Endothelial cell of umbilical vein (primary cell): ENCODE measurements at places on chromosomes 1 and 21. TPM values are rescaled to one million over a fixed set of nuclear protein-coding genes. Genes with fewer than 3 reads are reported as not detected.

The ANGPTL3 gene
- total RNA-seq, result not detected in 2 replicates

The IL10 gene
- not detected in 2 replicates for total RNA-seq

DNA sequence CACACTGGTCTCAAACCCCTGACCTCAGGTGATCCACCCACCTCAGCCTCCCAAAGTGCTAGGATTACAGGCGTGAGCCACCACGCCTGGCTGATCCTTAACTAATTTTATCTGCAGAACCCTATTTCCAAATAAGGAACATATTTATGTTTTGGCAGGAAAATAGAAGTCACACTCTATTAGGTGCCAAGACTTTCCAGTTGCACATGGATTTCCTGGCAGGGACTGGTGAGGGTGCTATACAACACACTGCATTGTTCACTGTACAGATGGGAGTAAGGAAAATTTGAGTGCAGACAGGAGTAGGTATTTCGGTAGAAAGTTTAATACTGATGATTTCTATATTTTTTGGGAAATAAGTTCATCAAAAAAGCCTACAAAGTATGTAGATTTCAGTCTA, 605.3 kb upstream of the B3GALT2 start:
- DNase-seq, result no peak

GRCh38 chr1:118116909-118117308, 68.1 kb downstream of the SPAG17 start:
- no peak for DNase-seq

DNA sequence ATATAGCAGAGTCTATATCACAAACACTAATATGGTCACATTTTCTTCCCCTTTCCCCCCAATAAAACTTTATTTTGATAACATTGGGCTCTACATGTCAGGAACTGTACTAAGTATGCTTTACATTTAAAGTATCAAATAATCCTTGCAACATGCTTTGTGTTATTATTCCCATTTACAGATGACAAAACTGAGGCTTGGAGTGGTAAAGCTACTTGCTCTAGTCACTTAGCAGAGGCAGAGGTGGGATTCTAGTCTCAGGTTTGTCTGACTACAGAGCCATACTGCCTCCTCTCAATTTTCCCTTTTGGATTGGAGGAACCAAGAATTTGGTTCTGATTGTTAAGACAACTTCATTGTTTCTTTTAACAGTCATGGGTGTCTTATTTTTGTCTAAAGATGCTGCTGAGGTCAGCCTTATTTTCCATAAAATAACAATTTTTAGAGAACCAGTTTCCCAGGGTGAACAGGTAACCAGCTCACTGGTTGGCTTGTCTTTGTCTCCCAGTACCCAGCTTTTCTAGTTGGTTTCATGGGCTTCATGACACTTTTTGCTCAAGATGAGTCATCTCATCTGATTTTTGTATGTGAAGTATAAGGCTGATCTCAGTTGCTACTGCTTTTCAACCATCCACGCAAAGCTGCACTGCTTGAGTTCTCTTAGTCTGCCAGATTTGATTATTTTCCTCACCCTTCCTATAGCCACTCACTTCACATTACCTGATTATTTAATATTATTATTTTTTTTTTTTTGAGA, 81.0 kb upstream of the ARID1A start:
- DNase-seq, result no peak

- no peak for DNase-seq
Observed at GRCh38 chr1:177669161-177669560, 300.7 kb downstream of the SEC16B start.
